Hematopoietic multipotent progenitor cell treated with erythropoietin and hydrocortisone succinate and interleukin-3 and kit ligand, for 6 days (in vitro differentiated cells): ENCODE measurements at places on chromosomes 3 and 15.

GRCh38 chr15:48965972-48966371 lies 2.3 kb upstream of the SHC4 start:
- DNase-seq, result peak; percentile 54

- no peak for DNase-seq
Observed at GRCh38 chr3:141388823-141389621, 20.7 kb downstream of the ZBTB38 start.

DNA sequence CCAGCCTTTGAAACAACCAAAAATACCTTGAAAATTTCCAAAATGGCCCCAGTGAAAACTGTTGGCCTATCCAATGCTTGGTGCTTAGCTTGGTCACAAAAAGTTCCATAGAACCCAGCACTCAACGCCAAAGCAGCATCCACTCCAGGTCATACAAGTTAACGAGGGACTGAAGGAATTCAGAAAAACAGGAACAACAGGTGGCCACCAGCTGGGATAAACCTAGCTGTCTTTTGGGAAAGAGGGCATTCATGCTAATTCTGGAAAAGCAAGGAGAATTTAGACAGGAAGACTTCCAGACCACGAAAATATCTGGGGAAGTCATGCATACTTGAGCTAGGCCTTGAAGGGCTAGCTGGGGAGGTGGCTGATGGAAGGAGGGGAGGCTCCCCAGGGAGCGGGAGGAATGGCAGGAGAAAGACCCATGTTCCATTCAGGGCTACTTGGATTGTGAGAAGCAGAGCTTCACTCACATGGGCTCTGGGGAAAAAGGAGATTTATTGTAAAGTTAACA lies 28.6 kb downstream of the COLQ start:
- no peak for DNase-seq

GRCh38 chr3:12184541-12184940 lies 25.8 kb upstream of the TIMP4 start:
- no peak for DNase-seq

GRCh38 chr3:72652395-72652794 lies 195.8 kb downstream of the SHQ1 start:
- no peak for DNase-seq

DNA sequence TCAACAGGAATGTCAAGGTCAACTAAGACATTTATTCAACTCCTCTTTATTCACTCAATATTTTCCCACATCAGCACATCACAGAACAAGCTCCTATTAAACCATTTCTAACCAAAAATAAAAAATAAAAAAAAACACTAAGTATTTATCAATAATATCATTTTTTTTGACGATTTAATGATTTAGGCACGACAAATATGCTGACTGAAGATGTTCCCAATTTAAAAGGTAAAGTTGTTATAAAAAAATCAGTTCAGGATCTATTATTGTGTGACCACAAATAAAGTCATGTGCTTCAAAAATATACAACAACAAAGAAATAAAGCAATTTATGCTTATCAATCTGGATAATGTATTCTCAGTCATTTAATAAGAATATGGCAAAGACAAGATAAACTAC lies 16.2 kb downstream of the DPH6 start:
- no peak for DNase-seq

DNA sequence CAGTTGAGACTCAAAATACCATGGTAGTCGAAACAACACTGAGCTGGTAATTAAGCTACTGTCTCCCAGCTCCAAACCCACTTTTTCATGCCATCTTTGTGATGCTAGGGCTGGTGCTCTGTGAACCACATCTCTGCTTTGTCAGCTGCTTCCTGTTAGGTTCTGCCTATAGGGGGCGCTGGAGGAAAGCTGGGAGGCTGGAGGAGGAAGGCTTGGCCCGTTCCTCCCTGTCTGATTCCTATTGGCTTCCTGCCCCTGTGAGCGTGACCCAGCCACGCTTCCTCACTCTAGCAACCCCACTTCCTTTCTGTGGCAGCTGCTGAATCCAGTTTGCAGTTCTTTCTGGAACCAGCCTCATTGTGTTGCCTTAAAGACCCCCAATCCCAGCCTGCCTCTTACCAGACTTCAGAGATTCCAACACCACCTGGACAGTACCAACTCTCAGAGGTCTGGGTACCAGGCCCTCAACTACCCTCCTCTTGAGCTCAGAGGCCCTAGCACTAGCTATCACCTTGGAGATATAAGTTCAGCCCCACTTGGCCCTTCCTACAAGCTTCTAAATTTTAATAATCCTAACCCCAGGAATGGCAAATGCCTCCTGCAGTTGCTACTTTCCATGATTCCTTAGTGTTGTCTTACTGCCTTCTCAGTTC lies 120.9 kb downstream of the ERC2 start:
- peak; percentile 47 for DNase-seq

GRCh38 chr3:123620343-123620742 lies 35.5 kb upstream of the HACD2 start:
- DNase-seq, result no peak

GRCh38 chr3:104596054-104596453 lies 770.7 kb upstream of the ALCAM start:
- no peak for DNase-seq

- DNase-seq, result no peak
Observed at GRCh38 chr3:62723166-62723913, 151.9 kb downstream of the CADPS start.
